Left renal cortex interstitium (tissue), 4 donors: ENCODE measurements at places on chromosomes 1 and 21. TPM values are rescaled to one million over a fixed set of nuclear protein-coding genes. Genes with fewer than 3 reads are reported as not detected.

- DNase-seq, result no peak
These were observed 104.7 kb downstream of the CASZ1 start for GRCh38 chr1:10691740-10692125.

DNA sequence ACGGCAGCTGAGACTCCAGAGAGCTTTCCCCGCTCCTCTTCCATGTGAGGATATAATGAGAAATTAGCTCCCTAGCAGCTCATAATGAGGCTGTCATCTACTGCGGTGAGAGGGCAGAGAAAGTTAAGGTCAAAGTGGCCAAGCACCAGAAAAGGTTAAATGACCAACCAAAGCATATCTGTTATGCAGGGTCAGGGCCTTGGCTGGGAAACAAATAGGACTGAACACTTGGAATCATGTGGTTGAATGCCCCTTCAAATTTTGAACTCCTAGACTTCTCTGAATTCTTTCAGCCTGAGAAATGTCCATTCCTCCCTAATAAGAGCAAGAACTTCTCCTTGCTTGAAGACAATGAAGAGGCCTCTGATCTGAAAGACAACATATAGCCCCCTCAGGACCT, 115.9 kb downstream of the TM2D1 start:
- DNase-seq, result no peak

GRCh38 chr1:6148497-6149241, 31.5 kb downstream of the CHD5 start:
- peak; percentile 27 for DNase-seq

DNA sequence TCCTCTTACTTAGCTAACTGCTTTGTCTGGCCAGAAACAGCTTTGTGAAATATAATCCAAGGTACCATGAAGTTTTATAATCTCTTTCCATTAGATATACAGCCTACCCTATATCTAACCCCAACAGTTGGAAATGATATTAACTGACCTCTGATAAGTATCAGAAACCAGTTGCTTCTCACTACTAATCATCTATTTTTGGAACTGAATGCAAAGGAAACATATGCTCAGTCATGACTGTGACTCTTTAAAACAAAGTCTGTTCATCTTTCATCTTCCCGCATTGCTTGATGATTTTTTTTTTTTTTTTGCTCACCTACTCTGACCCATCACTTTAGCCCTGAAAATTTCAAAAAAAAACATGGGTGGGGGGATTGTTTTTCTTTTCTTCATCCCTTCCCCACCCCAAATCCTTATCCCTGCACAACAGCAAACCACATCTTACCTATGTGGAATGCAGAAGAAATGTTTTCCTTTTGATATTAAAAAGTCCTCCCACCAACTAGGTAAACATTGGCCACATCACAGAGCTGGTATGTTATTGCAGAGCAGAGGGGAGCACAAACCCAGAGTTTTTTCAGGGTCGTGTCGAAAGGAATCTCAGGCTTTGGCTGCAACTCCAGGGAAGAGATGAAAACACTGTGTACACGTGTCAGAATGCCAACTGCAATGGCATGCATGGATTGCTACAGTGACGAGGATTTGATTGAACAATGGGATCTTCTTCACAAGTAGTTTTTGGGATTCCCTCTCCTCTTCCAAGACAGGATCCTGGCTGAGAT, 137.3 kb downstream of the SLC30A10 start:
- DNase-seq, result no peak

DNA sequence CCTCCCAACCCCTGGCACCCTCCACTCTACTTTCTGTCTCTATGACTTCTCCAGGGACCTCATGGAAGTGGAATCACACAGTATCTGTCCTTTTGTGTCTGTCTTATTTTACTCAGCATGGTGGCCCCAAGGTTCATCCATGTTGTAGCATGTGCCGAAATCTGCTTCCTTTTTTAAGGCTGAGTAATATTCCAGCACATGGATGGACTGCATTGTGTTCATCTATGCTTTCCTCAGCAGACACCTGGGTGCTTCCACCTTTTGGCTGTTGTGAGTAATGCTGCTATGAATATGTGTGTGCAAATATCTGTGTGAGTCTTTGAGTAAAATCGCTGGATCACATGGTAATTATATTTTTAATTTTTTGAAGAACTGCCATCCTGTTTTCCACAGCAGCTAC, 1.6 kb upstream of the PFKL start:
- no peak for DNase-seq

- no peak for DNase-seq
These were observed 33.5 kb upstream of the BMP8B start for GRCh38 chr1:39822146-39822545.

DNA sequence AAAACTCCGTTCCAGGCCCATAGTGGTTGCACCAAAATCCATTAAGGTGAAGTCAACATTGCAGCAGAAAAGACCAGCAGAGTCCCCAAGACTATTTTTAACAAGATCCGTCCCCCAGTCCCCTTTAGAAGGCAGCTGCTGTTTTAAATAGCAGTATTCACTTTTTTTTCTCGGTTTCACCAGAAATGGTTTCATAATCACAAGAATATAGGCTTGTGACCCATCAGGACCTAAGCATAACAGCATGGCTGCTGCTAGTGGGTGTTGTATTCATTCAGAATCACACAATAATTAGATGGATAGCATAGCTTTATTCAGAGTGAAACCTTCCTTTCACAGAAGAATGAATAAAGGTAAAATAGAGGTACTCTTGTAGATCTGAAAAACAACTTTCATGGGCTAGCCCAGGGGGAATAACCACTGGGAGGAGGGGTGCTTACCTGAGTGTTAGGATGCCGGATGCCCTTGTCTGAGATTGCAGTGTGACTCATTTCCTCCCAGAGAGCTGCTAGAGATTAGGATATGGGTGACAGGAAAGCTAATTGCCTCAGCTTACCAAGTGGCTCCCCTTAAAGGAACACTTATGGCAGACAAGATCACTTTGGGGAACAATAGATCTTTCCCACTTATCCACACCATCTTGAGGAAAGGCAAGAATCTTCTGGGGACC, 35.0 kb downstream of the ACKR1 start:
- DNase-seq, result no peak

DNA sequence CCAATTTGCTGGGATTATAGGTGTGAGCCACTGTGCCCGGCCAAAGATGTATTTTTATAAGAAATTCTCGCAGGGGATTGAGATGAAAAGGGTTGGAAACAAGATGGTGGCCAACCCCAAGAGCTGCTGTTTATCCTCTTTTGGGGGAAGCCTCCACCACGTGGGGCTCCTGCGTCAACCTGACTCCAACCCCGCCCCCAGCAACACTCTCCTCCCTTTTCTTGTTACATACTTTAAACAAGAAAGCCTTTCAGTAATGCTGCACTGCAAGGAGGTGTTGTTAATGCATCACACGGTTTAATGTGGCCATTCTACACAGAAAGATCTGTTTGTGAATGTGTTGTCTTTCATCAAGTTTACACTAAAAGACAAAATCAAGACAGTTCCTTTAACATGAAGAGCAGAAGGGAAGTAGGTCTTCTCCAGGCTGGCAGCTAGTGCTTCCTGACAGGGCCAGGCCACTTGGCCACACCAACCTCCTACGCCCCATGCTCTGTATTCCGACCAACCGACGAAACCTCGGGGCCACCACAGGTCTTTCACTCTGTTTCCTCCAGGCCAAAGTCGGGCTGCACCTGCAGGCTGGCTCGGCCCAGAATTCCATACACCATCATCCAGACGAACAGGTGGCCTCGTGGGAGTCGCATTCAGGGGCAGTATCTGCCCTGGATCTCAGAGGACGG, 25.9 kb downstream of the C2CD2 start:
- no peak for DNase-seq

DNA sequence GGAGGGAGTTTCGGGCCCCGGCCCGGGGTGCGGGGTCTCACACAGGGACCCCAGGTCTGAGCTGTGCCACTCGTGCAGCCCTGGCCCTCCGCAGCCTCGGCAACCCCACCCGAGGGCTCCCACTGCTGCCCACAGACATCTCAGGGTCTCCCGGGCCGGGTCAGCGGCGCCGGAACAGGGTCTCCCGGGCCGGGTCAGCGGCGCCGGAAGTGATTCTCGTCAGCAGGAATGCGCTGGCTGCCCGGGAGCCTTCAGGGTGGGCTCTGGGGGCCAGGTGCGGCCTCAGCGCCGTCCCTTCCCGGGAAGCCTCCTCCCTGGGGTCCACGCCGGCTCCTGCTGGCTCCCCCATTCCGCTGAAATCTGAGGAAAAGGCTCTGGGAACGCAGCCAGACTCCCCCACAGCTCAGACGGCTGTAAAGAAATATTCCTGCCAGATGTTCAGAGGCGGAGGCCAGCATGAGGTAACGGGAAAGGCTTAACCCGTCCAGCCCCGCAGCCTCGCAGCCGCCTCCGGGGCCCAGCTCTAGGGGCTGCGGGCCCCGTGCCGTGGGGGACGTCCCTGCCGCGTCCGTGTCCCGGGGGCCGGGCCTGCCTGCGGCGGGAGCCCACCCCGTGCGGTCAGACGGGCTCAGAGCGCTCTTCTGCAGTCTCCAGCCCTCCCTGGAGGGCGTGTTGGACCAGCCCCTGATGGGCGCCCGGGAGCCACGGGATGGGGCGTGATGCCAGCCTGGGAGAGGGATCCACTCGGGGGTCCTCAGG, 8.7 kb upstream of the COL6A1 start:
- no peak for DNase-seq

GRCh38 chr1:48181669-48182367, 40.7 kb upstream of the SLC5A9 start:
- DNase-seq, result no peak

- no peak for DNase-seq
These were observed 149.0 kb downstream of the ATP6V1G3 start for GRCh38 chr1:198391393-198392020.

DNA sequence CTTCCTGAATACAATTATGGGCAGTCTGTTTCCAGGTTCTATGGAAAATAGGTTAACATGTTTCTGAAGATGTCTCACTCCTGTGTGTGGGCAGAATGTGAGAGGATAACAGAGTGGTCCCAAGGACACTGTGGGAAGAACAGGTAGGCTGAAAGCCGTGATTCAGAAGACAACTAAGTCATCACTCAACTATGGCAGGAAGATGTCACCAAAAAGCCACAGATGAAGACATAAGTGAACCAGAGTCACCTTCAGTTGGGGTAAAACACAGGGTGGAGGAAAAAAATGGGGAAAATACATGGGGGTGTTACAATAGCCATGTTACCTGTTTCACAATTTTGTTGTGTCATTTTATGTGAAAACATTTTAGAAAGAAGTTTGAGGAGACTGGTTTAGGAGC, 75.1 kb downstream of the UCHL5 start:
- DNase-seq, result no peak

DNA sequence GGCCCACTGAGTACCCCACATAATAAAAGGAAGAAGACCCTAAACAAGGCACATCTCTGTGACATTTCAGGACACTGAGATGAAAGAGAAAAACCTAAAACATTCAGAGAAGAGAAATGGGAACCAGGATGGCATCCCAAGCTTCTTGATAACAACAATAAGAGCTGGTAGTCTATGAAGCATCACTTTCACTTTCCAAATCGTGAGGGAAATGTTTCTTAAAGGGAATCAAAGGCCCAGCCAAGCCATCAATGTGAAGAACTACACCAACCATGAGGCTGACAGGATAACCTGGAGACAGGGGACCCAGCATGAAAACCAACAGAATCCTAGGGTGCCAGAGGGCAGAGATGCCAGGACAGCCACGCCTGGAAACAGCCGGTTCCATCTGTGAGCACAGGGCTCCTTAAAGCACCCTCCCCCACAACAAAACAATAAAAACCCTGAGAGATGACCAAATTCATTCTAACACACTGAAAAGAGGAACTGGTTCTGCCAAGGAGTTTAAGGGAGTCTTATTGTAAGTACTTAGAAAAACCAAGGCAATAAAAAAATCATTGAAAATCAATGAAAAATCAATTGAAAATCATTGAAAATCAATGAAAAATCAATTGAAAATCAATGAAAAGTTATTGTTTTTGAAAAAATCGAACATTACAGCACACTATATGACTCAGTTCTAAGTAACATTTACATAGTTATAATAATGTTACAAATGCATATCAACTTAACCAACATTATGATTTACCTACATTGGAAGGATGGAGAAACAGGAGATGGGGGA, 141.5 kb upstream of the ERG start:
- no peak for DNase-seq

DNA sequence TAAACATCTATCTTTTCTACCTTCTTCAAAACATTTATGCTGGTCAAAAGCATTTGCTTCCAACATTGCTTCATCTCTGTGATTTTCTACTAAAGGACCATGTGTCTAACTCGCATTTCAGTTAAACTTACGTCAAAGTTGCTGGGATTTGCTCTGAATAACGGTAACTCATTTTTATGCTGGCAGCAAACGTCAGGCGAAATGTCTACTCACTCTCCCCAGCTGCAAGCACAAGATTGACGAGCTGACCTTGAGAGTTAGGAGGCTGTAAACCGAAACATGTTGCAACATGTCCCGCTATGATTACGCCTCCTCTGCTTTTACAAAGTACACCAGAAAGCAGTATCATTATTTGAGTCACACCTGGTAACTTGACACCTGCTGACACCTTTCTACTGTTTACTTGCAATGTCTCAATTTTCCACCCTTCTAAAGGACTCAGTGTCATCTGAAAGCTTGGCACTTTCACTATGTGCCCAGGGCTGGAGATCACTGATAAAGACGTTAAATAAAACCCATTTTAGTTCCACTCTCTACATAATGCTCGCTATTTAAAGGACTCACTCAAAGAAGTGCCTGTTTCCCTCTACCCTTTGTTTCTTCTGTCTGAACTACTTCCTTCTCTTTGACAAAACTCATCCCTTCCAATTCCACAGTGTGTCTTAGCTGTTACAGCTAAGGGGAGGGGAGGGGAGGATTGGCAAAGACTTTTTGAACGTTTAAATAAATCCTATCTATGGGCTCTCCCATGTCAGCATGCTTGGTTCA, 111.9 kb downstream of the PTPN14 start:
- peak; percentile 26 for DNase-seq

DNA sequence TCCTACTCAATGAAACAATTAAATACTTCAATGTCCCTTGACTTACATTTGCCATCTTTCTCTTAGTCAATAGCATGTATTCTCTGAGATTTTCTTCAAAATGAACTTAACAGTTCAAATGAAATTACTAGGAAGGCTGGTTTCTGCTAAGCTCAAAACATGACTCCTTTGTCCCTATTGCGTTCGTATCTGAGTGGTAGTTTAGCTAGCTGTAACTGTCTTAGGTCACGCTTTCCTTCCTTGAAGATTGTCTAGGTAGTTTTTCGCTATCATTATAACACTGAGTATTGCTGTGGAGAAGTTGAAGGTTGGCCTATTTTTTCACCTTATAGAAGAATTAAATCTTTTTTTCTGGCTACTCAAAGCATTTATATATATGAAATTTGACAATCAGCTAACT, 1535.2 kb downstream of the PLA2G4A start:
- no peak for DNase-seq

DNA sequence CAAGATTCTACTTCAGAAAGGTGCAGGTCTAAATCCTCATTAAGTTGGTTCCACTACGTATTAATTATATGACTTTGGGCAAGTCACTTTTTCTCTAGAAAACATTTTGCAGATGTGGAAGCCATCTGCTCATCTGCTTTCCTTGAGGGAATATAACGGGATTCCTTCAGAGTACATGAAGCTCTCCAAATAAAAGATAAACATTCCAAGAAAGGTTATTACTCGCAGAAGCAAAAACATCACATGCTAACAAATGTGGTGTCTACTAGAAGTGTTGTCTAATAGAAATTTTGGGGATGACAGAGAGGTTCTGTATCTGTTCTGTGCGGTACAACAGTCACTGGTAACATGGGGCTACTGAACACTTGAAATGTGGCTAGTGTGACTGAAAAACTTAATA, 60.2 kb downstream of the NIBAN1 start:
- no peak for DNase-seq

Gene BRINP3
- polyA plus RNA-seq, result 3.1 TPM

Gene GPBP1L1
- 131 TPM for polyA plus RNA-seq

Gene RIMKLA
- polyA plus RNA-seq, result 0.49 TPM

Gene LHX4
- polyA plus RNA-seq, result 4.2 TPM

Gene LPAR3
- 1.4 TPM for polyA plus RNA-seq

Gene NEK2
- 19.8 TPM for polyA plus RNA-seq
